ENCODE measurements at places on chromosomes 6 and 20. TPM values are rescaled to one million over a fixed set of nuclear protein-coding genes. Genes with fewer than 3 reads are reported as not detected.

WDR27 gene
- 54.4 TPM for polyA plus RNA-seq

UNC93A gene
- not detected for polyA plus RNA-seq

SLC2A4RG gene
- 58.0 TPM for polyA plus RNA-seq

DNA sequence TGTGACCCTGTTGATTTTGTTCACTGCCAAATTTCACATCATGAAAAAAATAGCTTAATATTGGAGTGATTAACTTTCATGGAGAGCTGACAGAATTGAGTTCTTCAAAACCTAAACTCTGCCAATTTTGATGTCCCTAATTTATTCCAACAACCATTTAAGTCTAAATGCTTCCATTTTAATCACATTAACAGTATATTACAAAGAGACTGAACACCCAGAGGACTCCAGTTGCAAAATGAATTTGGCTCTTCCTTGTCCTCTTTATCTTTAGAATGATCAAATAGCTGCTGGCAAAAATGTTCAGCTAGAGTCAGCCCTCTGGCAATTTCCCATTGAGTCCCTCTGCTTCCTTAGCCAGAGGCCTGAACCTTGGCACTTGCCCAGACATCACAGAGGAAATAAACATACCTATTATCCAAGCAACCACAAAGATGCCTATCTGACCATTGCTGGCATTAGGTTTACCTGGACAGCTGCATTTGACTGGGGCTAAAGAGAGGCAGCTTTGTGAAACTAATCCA, 299.0 kb upstream of the STXBP5 start:
- DNase-seq: no peak

DNA sequence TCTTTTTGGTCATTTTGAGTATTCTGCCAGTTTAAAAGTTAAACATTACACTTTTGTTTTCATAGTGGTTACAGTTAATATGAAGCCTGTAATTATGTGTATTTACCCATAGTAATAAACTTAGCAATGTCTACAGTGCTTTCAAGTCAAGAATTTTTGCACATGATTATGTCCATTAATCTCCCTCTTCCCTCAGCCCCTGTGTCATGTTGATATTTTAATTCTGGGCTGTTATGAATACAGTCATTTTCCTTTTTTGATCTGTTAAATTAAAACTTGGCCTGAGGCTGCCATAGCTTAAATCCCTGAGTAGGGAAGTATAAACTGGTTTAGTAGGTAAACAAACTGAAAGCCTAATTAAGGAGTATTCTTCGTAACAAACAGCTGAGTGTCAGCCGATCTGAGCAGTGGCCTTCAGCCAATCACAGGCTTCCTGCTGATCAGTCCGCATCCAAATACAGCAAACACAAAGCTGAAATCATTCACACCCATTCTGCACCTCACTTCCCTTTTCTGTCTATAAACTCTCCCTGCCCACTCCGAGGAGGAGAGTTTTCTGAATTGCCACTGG, 9.5 kb upstream of the SFT2D1 start:
- DNase-seq: no peak

DNA sequence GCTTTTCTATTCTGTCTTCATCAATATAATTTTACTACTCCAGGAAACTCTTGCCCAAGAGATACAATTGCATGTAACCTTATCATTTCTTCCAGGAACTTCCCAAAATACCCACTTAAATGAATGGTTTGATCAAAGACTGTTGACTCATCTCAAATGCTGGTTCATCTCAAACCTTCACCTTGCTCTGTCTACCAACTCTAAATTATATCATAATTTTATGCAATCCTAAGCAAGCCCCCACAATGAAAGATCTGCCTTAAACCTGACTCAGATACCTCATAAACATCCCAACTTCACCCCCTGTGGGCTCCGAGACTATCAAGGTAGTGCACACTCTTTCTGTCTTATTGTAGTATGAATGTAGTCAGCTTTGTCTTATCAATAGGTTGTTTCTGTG, 65.5 kb upstream of the GCM1 start:
- DNase-seq: no peak

All from cardiac muscle cell (in vitro differentiated cells and primary cell).